Natural killer cell (primary cell): ENCODE measurements at places on chromosomes 7 and 10. TPM values are rescaled to one million over a fixed set of nuclear protein-coding genes. Genes with fewer than 3 reads are reported as not detected.
A peak's percentile ranks its signal among the peaks of the same experiment; 100 is the strongest.

GRCh38 chr10:120926611-120927010 lies 75.4 kb downstream of the WDR11 start:
- no peak for DNase-seq

GRCh38 chr7:29329686-29330085 lies 135.1 kb downstream of the CHN2 start:
- DNase-seq, result no peak

The ANKRD7 gene
- not detected for total RNA-seq

The EPHB4 gene
- 0.88 TPM for total RNA-seq

DNA sequence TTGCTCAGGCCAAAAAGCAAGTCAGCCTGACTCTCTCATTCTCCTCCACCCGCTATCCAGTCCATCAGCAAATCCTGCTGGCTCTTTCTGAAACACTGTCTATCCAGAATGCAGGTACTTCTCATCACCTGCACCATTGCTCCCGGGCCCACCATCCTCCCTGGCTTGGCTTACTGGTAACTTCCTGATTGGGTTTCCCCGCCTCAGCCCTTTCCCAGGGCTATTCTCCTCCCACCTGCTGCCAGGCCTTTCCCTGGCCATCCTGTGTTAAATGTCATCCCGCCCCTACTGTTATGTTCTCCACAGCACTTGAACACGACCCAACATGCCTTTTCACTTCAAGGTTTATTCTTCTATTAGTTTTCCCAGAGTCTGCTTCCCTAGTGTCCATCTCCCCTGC lies 124.0 kb downstream of the CNNM2 start:
- DNase-seq, result no peak

The CRHR2 gene
- total RNA-seq, result not detected

The ACSM6 gene
- not detected for total RNA-seq

- no peak for DNase-seq
Observed at GRCh38 chr7:47812429-47813136, 135.7 kb downstream of the PKD1L1 start.

- DNase-seq, result no peak
Observed at GRCh38 chr10:129099486-129099885, 367.6 kb upstream of the MGMT start.

The SLC35G1 gene
- total RNA-seq, result 1.3 TPM

DNA sequence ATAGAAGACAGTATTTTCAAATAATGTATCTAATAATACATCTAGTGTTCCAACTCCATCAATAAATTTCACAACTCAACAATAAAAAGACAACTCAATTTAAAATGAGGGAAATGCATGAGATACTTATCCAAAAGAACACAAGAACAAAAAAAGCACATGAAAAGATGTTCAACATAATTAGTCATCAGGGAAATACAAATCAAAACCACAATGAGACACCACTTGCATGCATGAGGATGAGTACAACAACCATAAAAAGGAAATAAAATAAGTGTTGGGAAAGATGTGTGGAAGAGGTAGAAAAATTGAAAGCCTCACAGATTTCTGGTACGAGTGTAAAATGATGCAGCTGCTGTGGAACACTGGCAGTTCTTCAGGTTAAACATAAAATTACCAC lies 111.6 kb upstream of the PTPRZ1 start:
- no peak for DNase-seq

GRCh38 chr7:138887085-138887710 lies 89.2 kb upstream of the ATP6V0A4 start:
- DNase-seq, result no peak

DNA sequence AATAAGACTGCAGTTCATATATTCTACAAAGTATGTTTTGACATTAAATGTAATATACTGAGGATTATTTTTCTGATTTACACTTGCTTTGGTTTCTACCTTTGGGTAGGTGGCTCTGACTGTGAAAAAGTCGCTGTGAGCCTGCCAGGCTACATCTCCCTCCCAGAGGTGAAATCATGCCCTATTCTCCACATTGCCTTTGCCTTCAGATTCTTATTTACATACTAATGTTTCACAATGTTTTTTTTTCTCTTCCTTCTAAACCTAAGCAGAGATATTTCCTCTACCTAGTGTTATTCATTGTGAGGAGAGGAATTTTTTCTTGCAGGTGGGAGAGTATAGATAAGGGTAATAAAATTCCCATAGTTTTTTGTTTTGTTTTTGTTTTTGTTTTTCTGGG lies 111.5 kb upstream of the ANTXRL start:
- no peak for DNase-seq

DNA sequence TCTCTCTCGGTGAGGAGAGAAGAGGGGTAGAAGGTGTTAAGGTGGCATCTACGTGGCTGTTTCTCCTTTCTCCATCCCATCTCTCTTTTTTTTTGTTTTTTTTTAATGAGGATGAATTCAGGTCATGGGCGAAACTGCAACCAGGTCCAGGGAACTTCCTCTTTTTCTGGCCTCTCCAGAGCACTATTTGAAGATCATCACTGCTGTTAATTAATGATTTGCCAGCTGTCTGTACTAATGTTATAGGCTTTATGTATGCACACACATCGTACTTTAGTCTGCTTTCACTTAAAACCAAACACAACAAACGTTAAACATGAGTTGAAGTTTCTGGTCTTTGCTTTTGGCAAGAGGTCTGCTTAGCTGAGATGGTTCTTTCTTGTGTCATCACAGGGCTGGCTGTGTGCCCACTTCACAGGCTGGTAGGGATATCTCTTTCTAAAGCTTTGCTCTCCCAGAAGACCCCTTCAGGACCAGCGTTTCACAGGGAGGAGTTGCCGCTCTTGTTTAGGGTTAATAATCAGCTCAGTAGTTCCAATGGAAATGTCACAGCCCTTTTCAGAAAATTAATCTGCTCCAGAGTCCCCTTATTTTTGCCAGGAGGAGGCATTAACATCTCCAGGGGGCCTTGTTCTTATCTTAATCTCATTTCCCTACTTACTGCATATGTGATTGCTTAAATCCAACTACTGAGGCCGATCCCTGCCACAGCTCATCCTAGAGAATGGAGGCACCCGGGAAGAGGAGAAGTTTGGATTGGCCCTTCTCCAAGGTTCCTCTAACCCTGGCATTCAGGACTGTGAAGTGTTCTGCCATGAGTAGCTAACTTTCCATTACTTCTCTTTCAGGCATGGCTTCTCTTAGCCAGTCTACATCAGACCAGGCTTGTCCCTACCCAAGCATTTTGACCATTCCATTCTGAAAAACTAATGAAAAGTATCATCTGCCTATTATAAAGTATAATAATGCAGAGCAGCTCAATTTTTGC lies 273.9 kb upstream of the NFE2L3 start:
- DNase-seq, result no peak

DNA sequence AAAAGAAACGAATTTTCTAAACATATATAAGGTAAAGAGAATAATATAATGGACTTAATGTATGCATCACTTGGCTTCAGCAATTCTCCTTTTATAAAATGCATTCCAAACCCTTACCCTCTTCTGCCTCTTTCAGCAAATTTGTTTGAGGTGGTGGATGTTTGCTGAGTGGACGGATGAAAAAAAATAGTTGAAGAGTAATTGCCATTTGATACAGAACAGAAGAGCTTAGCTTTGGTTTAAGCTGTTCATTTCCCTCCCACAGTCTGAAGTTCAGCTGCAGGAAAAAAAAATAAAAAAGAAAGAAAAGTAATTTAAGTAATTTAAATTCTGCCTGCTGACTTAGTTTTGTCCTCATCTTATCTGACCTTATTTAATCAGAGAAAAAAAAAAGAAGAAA lies 138.6 kb downstream of the GALNT17 start:
- DNase-seq, result no peak

DNA sequence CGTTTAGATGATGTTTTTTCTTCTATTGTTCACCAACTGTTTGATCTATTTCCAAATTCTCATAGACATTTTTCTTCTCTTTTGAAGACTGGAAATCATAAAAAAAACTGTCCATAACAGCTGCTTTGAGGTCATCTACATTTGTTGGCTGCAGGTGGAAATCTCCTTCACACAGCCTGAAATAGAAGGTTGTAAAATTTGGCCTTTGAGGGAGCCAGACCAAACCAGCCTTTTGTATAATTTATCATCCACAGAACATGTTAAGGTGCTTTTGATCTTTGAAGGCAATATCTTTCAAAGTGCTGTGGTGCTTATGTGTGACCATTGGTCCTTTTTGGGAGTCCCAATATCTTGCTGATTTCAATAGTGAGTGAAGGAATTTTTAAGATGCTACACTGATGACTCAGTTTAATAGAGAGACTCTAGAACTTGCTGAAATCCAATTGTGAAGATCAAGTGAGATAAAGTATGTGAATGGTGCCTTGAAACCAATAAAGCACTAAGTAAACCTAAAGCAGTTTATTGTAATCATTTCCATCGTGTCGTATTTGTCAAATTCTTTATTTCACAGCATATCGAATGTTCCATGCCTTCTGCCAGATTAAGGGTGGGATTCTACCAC lies 5.4 kb downstream of the FERD3L start:
- DNase-seq, result no peak

DNA sequence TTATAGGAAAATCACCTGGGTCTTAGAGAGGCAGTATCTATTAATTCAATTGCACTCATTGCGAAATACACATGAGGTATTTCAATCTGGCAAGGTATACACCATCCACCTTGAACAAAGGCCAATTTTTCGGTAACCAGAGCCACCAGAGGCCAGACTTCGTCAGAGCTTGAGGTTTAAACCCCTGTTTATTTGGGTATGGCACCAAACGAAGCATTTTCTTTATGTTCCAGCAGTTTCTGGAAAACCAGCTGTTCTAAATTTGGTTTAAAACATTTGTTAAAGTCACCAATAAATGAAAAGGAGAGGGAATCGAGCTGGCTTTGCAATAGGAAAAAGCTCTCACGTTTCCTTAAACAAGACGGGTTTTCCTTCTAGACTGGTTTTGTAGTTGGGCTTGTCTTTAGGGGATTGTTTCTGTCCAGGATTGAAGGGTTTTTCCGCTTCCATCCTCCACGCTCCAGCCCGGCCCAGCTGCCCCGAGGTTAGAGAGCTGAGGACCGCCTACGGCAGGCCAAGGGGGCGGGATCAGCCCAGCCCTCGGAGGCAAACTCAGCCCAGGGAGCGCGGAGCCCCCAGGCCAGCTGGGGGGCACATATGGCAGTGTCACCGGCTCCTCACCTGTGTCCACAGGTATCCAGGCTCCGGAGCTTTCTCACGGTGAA lies 539.4 kb upstream of the MGMT start:
- DNase-seq, result no peak

DNA sequence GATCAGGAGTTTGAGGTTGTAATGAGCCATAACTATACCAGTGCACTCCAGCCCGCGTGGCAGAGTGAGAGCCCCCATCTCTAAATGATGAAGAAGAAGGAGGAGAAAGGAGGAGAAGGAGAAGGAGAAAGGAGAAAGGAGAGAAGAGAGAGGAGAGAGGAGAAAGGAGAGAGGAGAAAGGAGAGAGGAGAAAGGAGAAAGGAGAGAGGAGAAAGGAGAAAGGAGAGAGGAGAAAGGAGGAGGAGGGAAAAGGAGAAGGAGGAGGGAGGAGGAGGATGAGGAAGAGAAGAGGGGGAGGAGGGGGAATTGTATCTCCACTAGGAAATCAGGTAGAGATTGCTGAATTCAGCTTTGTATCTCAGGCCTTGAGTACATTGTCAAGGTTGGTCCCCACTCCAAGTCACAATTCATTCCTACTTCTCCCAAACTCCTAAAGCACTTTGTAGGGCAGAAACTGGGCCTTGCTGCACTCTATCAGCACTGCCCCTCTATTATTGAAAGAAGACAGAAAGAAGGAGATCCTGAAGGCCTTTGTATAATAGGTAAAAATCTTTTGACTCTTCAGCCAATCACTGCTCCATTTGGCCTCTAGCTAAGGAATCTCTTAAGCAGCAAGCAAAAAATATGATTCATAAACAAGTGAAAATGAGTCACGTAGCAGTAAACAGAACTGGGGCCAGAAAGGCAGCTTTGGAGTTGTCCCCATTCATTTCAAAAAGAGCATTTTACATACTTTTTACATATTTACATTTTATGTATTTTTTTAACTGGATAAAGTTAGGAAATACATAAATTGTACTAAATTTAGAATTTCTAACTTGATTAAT lies 178.0 kb downstream of the IMMP2L start:
- no peak for DNase-seq

The TAS2R5 gene
- total RNA-seq, result 1.3 TPM

The HOXA3 gene
- 0.78 TPM for total RNA-seq

DNA sequence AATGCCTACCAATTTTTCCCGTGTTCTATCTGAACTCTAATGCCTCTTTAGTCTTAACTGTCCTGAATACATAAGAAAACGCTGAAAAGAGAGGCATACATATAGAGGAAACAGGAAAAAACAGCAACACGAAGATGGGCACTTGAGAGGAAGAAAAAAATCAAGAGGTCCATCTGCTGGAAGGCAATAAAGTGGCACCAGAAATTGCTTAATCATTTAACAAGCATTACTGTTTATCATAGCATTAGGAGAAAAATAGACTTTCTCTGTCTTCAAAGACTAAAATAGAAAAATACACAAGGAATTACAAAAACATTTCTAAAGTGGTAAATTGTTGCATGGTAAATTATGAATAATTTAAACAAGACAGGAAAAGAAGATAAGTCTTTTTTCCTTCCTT lies 35.0 kb downstream of the NSUN6 start:
- DNase-seq, result no peak

DNA sequence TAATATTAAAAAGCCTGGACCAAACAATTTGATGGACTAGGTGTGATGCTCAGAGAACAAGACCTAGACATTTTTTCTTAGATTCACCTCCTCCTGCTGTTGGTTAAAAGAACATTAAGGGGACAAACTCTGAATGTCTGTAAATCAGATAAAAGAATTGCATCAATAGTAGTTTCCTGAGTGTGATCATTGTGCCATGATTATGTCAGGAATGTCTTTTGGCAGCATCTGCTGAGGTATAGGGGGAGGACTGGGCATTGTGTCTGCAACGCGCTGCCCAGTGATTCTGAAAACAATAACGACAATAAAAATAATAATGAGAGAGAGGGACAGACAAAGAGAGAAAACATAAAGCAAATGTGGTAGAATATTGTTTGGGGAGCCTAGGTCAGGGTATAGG lies 6.9 kb downstream of the C7orf57 start:
- no peak for DNase-seq

GRCh38 chr7:98571006-98571405 lies 46.1 kb upstream of the NPTX2 start:
- no peak for DNase-seq

The HOXA10 gene
- total RNA-seq, result 2.2 TPM

GRCh38 chr10:22554461-22555182 lies 159.8 kb downstream of the PIP4K2A start:
- no peak for DNase-seq

GRCh38 chr7:25124465-25125136 lies 459 bp downstream of the CYCS start:
- DNase-seq, result peak; percentile 26

The VWA2 gene
- not detected for total RNA-seq

GRCh38 chr7:45921381-45921698 lies 268 bp upstream of the IGFBP3 start:
- no peak for DNase-seq

GRCh38 chr10:3919709-3920308 lies 134.8 kb upstream of the KLF6 start:
- no peak for DNase-seq

The ZNF727 gene
- total RNA-seq, result not detected

GRCh38 chr10:3548702-3549101 lies 236.3 kb downstream of the KLF6 start:
- DNase-seq, result no peak
